Omental fat pad (tissue), 4 donors: ENCODE measurements at places on chromosomes 16 and 17.

GRCh38 chr17:6947745-6948144, 48.1 kb upstream of the ALOX12 start:
- DNase-seq = no peak

GRCh38 chr17:354651-355556, 2.3 kb upstream of the RPH3AL start:
- DNase-seq = no peak

GRCh38 chr17:77555741-77556291, 402.7 kb upstream of the TNRC6C start:
- no peak for DNase-seq

DNA sequence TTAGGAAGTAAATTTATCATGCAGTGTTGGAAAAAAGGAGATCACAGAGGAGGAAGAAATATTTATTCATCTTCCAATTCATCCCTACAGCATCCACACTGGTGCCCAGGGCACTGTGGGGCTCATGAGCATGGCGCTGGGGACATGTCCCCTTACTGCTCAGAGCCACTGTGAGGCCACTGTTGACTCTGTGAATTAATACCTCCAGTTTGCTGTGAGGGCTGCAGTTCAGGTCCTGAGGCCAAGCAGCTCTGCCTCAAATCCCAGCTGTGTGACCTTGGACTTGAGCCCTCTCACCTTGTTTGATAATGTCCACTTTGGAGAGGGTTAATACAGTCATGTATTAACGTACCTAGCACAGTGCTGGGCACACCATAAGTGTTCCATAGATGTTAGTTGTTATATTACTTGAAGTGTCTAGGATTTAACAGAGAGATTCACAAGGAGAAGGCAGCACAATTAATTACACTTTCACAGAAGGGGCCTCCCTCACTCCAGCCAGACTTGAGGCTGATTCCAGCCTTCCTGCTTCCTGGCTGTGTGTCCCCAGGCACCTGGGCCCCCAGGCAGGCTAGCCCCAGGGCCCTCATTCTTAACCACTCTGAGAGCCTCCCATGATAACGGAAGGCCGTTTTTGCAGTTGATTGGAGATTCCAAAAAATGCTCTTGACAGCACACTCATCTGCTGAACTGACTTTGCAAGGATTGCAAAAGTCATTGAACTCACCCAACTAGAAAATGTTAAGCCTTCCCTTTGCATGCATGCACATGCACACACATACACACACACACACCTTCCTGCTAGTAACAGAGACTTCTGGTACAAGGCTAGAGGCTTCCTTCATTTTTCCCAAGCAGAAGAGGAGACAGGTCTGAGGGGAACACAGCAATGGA, 29.4 kb downstream of the KATNIP start:
- DNase-seq = no peak

DNA sequence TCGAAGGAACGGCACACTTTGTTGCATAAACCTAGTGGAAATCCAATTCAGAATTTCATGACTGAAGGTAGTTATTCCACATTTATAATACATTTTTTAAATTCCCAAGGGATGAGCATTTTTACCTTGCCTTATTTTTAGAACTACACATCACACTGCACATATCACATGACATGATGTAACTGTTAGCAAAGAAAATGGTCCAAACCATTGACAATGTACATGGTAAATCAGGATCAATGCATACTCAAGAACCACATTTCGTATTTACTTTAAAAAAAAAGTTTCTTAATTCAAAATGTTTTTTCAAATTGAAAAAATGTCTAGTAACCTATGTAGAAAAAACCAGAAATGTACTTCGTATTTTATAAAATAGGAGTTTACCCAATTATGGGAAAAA, 2.5 kb downstream of the KANSL1 start:
- no peak for DNase-seq
